ENCODE measurements at places on chromosomes 16 and 17.

DNA sequence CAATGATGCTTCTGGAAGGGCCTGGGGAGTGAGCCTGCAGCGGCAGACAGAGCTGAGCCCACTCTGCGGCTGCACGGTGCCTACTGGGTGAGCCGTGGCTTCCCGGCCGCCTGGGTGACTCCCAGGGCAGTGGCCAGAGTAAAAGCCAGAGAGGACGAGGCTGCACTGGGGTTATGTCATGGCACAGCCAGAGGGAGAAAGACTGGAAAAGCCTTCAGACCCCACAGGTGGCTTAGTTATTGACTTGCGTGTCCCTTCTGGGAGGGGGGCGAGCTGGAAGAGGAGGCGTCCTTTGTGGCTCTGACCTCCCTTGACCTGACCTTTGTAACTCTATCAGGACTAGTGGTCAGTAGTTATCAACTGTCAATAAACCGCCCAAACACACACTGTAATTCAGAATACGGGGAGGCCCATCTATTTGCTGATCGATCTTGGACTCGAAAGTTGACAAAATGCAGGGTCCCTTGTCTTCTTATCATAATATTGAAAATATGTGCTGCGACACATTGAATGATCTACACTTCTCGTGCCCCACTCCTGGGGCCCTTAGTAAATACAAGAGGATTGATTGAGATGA, 385.9 kb upstream of the ZFHX3 start:
- DNase-seq: no peak

GRCh38 chr17:17963066-17963465, 9.1 kb downstream of the TOM1L2 start:
- DNase-seq: no peak

DNA sequence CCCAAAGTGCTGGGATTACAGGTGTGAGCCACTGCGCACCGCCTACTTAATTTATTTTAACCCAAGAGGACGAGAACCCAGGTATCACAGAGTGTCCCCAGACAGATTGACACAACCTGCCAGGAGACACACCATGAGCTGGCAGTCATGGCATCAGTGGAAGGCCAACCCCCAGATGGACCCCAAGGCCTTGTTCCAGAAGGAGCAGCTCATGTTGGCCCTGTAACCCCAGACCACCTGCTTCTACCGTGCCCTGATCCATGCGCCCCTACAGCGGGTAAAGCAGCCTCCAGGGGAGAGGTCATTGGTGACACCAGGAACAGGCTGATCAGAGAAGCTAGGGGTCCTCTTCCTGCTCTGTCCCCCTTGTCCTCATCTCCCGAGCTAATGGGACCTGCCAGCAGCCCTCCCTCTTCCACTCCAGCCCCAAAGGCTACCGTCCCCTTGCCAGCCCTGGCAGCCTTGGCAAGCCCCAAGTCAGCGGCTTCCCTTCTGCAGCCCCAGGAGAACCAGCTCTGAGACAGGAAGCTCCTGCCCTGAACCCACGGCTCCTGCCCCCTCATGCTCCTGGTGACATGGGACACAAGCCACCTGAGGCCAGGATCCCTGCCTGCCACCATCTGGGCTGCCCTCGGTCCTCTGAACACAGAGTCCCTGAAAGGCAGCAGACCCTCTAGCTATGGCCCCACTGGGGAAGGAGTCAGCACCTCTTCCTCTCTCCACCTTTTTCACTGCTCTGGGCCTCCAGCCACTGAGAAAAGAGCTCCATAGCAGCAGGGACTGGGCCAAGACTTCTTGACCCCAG, 6.3 kb downstream of the SULT1A1 start:
- no peak for DNase-seq

DNA sequence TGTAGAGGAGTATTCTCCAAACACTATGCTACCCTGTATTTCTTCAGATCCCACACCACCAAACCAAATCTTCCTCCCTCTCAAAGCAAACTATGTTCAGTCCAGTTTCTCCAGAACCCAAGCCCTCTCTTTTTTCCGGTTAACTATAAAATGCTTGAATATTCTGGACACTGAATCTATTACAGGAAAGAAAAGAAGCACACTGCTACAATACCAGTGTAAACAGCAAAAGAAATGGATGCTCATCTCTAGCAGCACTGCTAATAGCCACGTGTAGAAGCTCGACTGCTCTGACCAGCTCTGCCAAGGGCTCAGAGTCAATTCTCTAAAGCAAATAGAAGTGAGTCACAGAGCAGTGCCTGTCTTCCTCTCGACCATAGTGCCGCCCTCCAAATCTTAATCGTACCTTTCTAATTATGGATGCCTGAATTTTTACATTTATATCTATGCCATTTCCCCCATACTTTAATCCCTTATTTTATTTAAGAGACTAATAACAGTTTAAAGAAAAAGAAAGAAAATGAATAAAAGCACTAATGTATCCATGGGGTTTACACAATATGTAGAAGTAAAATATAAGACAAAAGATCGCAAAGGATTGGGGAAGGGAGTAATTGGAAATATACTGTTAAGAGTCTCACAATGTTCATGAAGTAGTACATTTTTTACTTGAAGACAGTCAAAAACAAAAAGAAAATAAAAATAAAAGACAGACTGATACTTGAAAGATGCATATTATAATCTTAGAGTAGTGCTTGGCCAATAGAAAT, 154.5 kb downstream of the PARN start:
- DNase-seq: no peak

GRCh38 chr16:8663192-8664089, 11.0 kb upstream of the ABAT start:
- DNase-seq: no peak

- no peak for DNase-seq
These were observed 11.2 kb downstream of the FOXF1 start for GRCh38 chr16:86521236-86522197.

DNA sequence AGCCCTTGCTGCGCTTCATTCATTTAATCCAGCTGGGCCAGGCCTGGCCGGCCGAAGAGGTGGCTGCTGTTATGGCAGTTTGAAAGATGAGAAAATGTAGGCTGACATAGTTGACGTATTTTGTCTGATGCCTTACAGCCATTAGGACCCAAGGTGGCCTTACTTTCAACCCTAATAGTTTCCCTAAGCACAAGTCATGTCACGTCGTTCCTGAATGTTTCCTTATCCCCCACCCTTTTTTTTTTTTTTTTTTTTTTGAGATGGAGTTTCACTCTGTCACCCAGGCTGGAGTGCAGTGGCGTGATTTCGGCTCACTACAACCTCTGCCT, 307 bp upstream of the GOT2 start:
- no peak for DNase-seq

DNA sequence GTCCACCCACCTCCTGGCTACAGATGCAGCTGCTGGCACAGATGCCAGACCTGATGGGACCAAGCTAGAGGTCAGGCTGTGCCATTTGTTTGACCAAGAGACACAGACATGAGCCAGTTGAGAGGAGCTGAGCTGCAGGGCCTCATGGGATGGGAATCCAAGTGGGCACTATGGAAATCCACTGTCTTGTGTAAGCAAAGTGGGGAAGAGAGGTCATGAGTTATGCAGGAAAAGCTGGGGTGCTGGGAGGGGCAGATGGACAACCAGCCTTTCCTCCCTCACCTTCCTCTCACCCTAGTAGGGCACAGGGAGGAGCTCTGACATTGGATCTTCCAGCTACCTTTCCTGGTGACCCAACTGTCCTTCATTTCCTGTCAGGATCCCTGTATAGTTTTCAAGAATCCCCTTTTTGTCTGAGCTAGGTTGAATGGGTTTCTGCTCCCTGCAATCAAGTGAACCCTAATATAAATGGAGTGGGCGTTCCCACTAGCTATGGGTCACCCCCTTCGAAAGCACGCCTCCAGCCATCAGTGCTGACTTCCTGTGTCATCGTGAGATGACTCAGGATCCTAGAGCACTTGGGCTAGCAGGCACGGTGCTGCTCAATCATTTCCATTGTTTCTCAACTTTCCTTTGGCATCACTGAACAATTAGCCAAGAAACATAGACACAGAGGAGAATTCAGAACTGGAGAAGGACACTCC, 13.6 kb downstream of the ATPAF2 start:
- no peak for DNase-seq

- DNase-seq: no peak
These were observed 5.3 kb downstream of the KDM6B start for GRCh38 chr17:7839190-7839875.

DNA sequence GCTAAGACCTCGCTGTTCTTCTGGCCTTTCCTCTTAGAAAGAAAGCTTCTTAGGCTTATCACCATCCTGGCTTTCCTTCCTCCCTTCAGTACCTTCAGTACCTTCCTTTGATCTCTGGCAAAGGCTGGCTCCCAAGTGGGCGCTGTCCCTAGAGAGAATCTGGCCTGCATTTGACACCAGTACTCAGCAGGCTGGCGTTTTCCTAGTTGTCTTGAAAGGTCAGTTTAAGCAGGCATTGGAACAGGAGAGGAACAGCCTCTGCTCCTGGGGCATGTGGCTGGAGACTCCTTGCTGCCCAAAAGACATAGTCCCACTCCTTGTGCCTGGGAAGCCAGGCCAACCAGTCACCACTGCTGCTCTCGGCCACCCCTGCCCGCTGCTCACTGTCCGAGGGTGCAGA, 34.1 kb downstream of the TMEM238L start:
- no peak for DNase-seq

DNA sequence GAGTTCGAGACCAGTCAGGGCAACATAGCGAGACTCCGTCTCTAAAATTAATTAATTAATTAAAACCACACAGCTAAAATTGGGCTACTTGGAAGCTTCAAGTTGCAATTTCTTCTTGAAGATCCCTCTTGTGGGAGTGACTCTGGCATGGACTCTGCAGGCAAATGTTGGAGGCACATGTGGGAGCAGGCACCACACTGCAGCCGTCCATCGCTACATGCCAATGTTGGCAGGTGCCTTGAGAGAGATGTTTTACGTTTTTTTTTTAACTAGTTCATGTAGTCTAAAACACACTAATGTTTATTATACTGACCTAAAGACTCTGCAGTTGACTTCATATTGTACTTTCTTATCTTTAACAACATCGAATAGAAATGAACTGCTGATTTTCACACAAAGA, 7.9 kb upstream of the CCL8 start:
- DNase-seq: no peak

- no peak for DNase-seq
These were observed 216.8 kb upstream of the RPL38 start for GRCh38 chr17:73986641-73987177.

DNA sequence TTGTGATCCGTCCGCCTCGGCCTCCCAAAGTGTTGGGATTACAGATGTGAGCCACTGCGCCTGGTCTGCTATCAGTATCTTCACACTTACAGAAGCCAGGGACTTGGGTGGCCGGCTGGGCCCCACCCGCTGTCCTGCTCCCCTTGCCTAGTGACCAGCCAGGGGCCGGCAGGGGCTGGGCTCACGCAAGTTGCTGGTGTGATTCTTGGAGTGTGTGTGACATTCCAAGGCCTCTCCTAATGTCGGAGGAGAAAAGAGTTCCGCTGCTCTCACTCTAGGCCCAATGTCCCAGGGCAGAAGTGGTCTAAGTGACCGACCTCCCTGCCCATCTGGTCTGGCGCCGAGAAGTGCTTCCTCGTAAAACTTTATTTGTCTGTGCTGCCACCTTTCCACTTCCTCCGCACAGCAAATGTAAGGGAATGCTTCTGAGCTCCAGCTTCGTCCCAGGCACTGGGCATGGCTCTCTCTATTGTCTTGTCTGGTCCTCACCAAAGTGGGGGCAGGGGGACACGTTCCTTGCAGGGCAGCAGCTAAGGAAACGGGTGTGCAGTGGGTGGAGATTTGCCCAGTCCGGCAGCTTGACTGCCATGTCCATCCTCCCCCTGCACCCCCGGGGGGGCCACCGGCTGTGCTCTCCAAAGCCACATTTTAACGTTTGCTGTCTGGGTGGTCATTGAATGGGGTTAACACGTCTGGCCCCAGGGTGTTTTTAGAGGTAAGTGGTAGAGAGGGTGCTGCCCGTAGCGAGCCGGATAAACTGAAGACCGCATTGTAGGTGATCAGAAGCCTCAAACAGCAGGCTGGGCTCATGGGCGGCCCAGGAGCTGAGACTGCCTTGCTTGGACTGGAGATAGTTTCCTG, 7.8 kb upstream of the GSE1 start:
- no peak for DNase-seq

DNA sequence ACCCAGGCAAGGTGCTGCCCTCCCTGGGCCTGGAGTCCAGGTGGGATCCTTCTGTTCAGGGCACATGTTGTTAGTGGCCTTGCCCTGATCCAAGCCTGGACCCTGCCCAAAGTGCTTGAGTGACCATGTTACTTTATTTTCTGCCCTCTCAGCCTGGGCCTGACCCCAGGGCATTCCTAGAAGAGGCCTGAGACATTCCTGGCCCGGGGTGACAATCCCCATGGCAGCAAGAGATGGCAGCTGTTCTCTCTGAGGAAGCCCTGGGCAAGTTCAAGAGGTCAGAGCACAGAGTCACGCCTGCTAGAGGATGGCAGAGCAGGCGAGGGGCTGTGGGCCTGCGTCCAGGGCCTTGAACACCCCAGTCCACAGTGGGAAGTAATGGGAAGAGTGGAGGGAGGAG, 5.0 kb downstream of the CDH16 start:
- no peak for DNase-seq

GRCh38 chr16:88394426-88394825, 11.7 kb downstream of the ZNF469 start:
- DNase-seq: no peak

DNA sequence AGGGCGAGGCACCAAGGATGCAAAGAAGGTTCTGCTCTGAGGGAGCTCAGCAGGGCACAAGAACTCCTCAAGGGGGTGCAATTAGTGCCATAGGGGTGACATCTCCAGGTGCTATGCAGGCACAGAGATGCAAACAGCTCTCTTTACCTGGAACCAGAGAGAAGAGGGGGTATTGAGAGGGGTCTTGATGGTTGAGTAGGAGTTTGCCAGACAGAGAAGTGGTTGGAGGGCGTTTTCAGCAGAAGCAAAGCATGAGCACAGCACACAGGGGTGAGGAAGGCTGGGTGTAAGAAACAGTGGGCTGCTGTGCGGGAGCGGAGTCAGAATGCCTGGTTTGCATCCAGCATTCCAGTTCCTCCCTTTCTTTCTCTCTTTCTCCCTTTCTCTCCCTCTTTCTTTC, 81.8 kb upstream of the LHX1 start:
- no peak for DNase-seq

DNA sequence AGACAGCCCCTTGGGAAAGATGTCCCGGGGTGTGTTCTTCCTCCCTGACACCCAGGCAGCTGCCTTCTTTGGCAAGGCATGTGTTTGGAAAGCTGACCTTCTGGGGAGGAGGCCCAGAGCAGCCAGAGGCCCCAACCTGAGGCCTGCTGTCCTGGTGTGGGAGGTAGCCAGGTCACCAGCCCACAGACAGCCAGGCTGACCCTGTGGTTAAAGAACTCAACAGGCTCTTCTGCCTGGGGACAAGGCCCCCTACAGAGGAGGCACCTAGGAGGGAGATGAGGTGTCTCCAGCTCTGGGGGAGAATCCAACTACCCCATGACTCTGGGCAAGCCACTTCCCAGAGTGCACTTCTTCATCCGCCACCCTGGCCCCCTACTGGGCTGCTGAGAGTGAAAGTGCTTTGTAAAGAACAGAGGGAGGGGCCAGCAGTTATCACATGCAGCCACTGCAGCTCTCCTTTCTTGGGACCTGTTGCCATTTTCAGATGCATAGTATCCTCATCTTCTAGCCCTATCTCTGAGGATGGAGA, 13.1 kb upstream of the SREBF1 start:
- DNase-seq: no peak

GRCh38 chr17:34259146-34259545, 4.1 kb downstream of the CCL2 start:
- DNase-seq: no peak

- DNase-seq: no peak
These were observed 74.5 kb downstream of the ZNF423 start for GRCh38 chr16:49781401-49781800.

GRCh38 chr16:278863-279366, 1.5 kb upstream of the ARHGDIG start:
- DNase-seq: no peak
